ENCODE measurements at places on chromosomes 12 and 14. TPM values are rescaled to one million over a fixed set of nuclear protein-coding genes. Genes with fewer than 3 reads are reported as not detected.

- DNase-seq = no peak
These were observed 107.1 kb downstream of the GPR135 start for GRCh38 chr14:59358102-59358501.

Gene P2RX7
- not detected for total RNA-seq

DNA sequence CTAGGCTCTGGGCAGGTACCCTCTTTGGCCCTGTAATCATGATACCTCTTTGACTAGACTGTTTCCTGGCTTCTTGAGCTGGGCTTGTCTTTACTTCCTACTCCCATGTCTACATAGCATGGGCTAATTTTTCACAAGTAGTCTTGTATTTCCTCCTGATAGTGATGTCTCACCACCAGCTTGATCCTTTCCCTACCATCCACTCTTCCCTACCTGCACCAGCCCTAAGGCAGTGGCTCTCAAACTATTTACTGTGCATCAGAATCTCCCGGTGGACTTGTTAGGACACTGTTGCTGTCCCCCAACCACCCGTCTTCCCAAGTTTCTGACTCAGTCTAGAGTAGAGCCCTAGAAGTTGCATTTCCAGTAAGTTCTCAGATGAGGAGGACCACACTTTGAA is 162.7 kb upstream of the AMIGO2 start:
- DNase-seq = no peak

Gene AMIGO2
- total RNA-seq = 1.9 TPM

Gene TAS2R9
- total RNA-seq = not detected

GRCh38 chr14:52121441-52121840 is 52.6 kb upstream of the NID2 start:
- no peak for DNase-seq

DNA sequence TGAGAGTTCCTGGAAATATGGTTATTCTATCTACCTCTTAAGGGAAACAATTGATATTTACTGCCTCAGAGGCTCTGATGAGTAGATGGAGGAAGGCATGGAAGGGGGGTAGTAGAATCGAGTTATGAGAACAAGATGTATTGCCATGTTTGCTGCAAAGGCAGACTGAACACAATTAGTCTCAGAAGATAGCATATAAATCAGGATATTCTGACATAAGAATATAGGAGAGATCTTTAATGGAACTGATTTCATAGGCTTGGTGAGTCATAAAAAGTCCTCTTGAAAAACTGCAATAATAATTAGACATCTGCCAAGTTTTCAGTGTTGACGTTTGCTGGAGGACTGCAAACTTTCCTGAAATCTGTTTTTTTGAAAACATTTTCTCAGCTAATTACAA is 636.1 kb downstream of the TMTC2 start:
- DNase-seq = no peak
